ENCODE measurements at places on chromosomes 1 and 21. TPM values are rescaled to one million over a fixed set of nuclear protein-coding genes. Genes with fewer than 3 reads are reported as not detected.

- no peaks in the 10 kb centered on the region for H3K27me3 ChIP-seq
- no peaks in the 10 kb centered on the region for H3K36me3 ChIP-seq
- H3K27ac ChIP-seq, result no peak overlapping the region
- no peaks in the 10 kb centered on the region for H3K4me1 ChIP-seq
- H3K4me3 ChIP-seq, result no peak overlapping the region
- no peak for DNase-seq
Measured at GRCh38 chr21:35027563-35028450, 21.3 kb downstream of the RUNX1 start.

GRCh38 chr21:44299458-44300261 is at the start of gene PFKL:
TSS of gene PFKL (plus strand) at chr21:44300053. CDS start at chr21:44300106, 53 bp downstream.
- no peaks in the 10 kb centered on the region for H3K36me3 ChIP-seq
- no peaks in the 10 kb centered on the region for H3K27me3 ChIP-seq
- peak within 1 kb of the TSS; percentile 91 for H3K27ac ChIP-seq
- H3K4me1 ChIP-seq, result no peaks in the 10 kb centered on the region

- no peaks in the 10 kb centered on the region for H3K36me3 ChIP-seq
- H3K27me3 ChIP-seq, result no peaks in the 10 kb centered on the region
- no peak overlapping the region for H3K4me3 ChIP-seq
- no peak for DNase-seq
- H3K27ac ChIP-seq, result no peak overlapping the region
- H3K4me1 ChIP-seq, result no peaks in the 10 kb centered on the region
Measured at GRCh38 chr21:39726133-39726532, 18.9 kb upstream of the IGSF5 start.

Gene MRPS14
- 14.8 TPM for total RNA-seq

Gene SLC9C2
- total RNA-seq, result not detected

Gene MROH9
- not detected for total RNA-seq

Data from right atrium auricular region (tissue), 2 donors.